ENCODE measurements at places on chromosomes 6 and 20.

GRCh38 chr20:38222231-38222922 lies 38.2 kb downstream of the KIAA1755 start:
- DNase-seq: peak; percentile 95

GRCh38 chr20:49545572-49545971 lies 22.4 kb downstream of the PTGIS start:
- no peak for DNase-seq

DNA sequence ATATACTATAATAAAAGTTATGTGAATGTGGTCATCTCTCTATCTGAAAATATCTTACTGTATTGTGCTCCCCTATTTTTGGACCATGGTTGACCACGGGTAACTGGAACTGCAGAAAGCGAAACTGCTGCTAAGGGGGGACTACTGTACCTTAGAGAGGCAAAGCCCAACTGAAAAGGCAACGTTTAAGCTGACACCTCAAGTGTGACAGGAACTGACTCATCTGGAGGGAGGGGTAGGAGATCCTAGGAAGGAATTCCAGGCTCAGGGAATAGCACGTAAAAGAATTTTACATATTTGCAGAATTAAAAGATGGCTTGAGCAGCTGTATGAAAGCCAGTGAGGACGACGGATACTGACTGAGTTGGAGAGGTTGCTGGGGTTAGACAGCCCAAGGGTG lies 34.8 kb downstream of the ELOVL2 start:
- DNase-seq: peak; percentile 69

DNA sequence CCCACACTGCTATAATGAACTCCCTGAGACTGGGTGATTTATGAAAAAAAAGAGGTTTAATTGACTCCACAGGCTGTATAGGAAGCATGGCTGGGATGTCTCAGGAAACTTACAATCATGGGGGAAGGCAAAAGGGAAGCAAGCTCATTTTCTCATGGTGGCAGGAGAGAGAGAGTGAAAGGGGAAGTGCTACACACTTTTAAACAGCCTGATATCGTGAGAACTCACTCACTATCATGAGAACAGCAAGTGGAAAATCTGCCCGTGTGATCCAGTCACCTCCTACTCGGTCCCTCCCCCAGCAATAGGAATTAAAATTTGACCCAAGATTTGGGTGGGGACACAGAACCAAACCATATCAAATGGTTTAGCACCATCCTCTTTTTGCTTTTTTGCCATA lies 116.6 kb upstream of the CEP162 start:
- no peak for DNase-seq

DNA sequence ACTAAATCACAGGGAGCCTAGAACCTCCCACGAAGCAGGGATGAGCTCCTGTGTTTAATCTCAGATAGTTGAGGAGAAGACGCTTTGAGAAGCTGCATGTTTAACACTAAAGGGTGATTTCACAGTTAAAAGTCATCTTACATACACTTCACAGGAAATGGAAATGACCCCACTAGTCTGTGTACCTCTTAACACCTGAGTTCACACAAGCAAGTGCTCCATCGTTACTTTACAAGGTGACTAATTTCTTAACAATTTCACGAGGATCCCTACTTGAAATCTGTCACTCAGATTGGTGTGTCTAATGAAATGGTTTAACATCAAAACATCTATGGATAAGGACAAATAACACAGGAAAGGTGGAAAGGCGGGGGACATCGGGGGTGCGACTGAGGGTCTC lies 93.8 kb upstream of the RPS6KA2 start:
- peak; percentile 47 for DNase-seq

DNA sequence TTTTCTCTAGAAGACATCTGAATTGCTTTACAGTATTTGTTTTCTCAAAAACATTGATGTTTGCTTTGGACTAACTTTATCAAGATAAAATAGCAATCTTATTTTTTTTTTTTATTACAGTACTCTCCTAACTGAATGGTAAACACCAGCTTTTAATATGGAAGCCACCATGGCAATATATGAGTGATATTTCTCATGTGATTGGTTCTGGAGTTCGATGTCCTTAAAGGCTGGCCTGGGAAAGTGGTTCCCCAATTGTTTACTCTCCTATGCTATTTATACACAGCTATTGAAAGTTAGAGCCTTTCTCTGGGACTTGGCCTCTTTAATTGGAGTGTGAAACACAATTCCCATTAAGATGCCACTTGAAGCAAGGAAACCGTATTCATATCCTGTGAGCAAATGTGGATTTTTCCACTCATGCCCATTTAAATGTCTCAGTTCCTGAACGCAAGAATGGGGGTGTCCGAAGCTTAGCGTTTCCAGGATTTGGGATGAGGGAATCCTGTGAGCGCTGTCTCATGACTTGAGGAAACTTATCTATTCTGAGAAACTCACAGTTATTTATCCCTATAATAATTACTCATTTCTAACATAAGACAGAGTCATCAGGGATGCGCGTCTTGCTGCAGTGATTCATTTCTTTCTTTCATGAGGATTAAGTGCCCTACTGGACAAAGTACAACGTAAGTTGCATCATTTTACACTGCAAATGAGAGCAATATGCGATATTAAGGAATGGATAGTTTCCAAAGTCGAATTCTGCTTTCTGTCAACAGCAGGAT lies 143.3 kb upstream of the PREP start:
- no peak for DNase-seq

DNA sequence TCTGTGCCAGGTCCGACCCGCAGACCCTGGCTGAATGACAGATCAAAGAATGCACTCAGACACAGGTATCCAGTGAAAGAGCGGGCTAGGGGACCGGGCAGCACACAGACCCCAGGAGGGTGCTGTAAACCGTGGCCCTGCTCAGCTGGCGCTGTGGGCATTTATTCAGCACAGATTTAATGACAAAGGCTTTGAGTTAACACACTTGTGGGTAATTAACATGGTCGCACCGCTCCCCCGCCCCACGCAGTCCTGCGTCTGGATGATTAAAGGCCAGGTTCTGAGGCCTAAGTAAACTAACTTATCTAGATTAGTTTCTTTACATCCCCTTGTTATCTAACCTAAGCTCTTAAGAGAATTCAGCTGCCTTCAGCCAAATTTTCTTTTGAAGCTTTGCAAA lies 3.5 kb downstream of the MAK start:
- DNase-seq: no peak

GRCh38 chr20:21191839-21192238 lies 66.0 kb downstream of the KIZ start:
- peak; percentile 86 for DNase-seq

DNA sequence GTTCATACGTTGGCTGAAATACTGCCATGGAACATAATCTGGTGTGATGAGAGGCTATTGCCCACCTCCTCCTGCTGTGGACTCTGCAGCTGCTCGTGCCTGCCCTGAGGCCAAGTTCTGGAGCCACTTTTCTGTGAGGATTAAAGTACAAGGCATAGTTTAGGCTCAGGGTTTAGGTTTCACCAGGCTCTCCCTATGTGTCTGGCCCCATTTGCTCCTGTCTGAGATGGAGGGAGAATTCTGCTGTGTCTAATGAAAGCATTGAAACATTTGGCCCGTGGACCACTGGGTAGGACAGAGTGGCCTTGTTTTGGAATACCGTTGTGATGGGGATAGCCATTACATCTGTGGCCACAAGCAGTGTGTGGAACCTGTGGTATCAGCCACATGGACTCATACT lies 5.9 kb downstream of the WRNIP1 start:
- DNase-seq: no peak

GRCh38 chr20:10611357-10611756 lies 62.4 kb downstream of the JAG1 start:
- peak; percentile 94 for DNase-seq

DNA sequence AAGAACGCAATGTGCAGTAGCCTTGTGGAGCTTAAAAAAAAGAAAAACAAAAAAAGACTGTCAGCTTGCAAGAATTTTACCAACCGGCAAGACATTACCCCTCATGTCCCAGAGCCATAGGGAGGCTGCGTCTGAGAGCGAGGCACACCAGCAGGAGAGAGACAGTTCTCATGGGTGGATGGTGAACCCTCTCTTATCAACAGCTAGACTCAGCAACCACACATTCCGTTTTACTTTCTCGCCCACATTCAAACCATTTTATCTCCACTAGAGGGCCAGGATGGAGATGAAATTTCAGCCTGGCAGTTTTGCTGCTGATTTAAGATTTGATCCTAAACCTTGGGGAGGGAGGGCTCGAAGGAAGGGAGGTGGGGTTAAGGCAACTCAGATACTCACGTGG lies 247.0 kb downstream of the ATXN1 start:
- peak; percentile 71 for DNase-seq

- no peak for DNase-seq
These were observed 11.2 kb upstream of the GRM1 start for GRCh38 chr6:146017672-146018071.

- no peak for DNase-seq
These were observed 146.5 kb downstream of the ZDHHC14 start for GRCh38 chr6:157527471-157527907.

- DNase-seq: no peak
These were observed 70.5 kb upstream of the ZNF217 start for GRCh38 chr20:53664121-53664520.

- DNase-seq: peak; percentile 95
These were observed 65.8 kb upstream of the CCDC167 start for GRCh38 chr6:37565267-37566110.

DNA sequence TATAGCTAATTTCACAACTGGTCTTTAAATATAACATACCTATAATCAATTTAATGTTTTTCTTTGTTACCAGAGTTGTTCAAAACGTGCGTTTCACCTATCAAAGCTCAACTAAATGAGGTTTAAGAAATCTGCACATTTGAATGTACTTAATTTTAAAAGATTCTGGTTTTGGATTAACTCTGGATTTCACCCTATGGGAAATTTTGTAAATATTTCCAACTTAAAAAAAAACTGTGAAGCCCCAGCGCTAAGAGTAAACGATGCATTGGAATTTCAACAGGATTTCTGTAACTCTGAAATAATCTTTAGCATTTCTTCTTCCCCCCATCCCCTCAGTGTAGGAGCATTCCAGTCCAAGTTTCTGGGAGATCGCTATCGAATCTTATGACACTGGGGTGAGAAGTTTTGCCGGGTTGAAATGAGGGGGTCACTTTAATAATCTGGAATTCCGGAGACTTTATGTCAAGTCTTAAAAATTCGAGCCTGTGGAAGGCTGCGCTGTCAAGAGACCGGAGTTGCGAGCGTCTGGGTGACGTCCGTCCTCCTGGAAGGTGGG lies 643 bp upstream of the MAP3K4 start:
- no peak for DNase-seq

DNA sequence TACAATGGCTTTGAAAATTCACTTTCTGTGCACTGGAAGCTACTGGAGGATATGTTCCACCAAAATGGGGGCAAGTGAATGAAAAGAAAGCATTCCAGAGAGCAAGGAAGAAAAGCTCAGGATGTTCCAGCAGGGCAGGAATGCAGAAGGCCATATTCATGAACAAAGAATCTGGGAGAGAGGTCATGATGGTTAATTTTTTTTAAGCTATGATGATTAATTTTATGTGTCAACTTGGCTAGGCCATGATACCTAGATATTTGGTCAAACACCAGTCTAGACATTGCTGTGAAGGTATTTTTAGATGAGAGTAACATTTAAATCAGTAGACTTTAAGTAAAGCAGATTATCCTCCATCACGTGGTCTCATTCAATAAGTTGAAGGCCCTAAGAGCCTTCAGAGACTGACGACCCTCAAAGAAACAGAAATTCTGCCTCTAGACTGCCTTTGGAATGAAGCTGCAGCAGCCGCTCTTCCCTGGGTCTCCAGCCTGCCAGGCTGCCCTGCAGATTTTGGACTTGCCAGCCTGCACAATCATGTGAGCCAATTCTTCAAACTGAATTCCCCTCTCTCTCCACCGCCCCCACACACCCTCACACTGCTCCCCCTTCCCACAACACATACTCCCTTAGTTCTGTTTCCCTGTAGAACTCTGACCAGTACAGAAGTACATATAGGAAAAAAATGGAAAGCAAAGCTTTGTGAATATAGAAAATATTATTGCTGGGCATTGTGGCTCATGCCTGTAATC lies 20.1 kb upstream of the GCM1 start:
- no peak for DNase-seq

Measured in endodermal cell (in vitro differentiated cells).